GM18507 (cell line): ENCODE measurements at places on chromosomes 7 and 10.

GRCh38 chr10:75042292-75042974 lies 69.0 kb upstream of the SAMD8 start:
- DNase-seq, result no peak

- DNase-seq, result no peak
Observed at GRCh38 chr7:8363407-8364015, 69.9 kb upstream of the NXPH1 start.

DNA sequence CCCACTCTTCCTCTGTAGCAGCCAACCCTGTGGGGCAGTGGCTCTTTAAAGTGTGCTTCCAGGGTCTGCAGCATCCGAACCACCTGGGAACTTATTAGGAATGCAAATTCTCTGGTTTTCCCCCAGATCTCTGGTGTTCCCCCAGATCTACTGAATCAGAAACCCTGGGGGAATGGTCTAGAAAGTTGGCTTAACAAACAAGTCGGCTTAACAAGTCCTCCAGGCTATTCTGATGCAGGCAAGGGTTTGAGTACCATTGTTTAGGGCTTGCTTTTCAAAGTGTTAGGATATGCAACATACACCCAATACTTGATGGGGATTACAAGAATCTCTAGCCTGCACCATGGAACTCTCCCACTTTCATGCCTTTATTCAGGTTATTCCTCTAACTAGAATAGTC lies 126.3 kb downstream of the RALA start:
- no peak for DNase-seq

- no peak for DNase-seq
Observed at GRCh38 chr10:84416245-84416555, 87.8 kb downstream of the CCSER2 start.

GRCh38 chr10:92846854-92847201 lies 1.5 kb upstream of the EXOC6 start:
- no peak for DNase-seq

DNA sequence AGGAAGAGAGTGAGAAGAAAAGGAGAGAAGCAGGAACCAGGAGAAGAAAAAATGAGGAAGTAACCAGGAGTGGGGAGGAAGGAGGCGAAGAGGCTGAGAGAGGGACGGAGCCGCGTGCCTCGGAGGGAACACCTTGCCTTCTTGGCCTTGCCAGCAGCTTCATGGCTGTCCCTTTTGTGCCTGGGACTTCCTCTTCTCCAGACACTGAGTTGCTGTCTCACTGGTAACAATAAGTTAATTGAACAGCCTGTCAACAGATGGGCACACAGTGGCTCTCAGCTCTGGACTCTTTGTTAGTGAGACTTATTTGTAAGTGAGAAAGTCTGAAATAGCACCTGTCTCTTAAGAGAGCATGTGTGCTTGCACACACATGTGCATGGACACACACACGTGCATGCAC lies 83.2 kb downstream of the GATA3 start:
- no peak for DNase-seq

GRCh38 chr7:1925973-1926907 lies 256.2 kb downstream of the ELFN1 start:
- no peak for DNase-seq

GRCh38 chr10:30680908-30681307 lies 51.4 kb upstream of the LYZL2 start:
- no peak for DNase-seq

DNA sequence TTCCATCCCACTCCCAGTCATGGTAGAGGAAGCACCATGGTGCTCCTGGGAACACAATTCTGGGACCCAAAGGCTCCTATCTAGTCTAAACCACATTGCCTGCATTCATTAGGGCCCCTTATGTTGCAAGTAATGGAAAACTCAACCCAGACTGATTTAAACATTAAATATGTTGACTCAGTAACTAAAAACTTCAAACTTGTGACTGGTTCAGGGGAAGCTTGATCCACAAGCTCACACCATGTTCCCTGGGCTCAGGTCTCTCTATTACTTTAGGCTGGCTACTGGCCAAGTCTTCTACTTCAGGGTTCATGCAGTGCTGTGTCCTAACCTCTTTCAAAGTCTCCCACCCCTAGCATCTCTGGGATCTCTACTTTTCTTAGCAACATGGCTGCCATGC lies 13.1 kb downstream of the WNT16 start:
- no peak for DNase-seq

DNA sequence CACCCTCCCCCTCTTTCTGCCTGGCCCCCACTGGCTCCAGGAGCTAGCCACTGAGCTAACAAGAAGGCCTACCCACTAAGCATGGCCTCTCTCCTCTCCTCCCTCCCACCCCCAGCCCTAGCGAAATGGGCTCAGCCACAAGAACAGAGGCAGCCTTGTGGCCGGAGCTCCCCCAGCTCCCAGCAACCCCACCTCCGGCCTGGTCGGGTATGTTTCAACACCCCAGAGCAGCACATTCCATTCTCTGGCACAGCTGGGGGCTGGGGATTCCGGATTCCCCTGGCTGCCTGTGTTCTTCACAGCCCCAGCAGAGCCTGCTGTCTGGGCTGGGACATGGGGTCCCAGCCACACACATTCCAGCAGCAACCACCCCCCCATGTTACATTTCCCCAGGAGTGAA lies 9.0 kb downstream of the SFRP5 start:
- no peak for DNase-seq

GRCh38 chr7:24881623-24882022 lies 98.4 kb downstream of the OSBPL3 start:
- DNase-seq, result no peak

DNA sequence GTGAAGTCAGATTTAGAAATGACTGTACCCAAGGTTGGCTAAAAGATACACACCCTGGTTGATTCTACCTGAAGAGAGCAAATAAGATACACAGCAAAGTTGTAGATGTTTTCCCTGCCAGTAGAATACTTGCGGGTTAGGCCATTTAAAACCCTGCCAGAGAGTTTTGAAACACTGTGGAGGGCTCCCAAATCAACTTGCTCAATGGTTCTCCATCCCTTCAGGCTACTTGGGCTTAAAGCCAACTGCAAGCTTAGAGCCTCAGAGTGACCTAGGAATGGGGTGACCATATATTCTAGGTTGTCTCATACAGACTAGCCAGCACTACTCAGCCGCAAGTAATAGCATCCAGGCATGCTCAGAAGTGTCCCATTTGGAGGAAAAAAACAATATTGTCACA lies 10.0 kb downstream of the CAV1 start:
- no peak for DNase-seq

DNA sequence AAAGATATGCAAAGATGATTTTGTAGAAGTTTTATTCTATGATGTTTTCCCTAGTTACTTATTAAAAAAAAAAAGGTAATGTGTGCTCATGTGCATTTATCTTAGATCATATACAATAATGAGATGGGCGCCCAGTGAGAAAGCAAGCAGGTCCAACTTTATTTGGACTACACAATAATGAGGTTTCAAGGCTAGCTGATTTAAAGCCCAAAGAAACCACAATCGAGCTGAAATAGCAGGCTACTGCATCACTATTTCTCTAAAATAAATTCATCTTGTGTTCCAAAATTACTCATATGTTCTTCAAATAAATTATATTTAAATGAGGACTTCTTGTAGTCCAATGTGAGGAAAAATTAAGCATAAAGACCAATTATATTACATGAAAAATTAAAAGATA lies 110.1 kb downstream of the JMJD1C start:
- DNase-seq, result no peak

DNA sequence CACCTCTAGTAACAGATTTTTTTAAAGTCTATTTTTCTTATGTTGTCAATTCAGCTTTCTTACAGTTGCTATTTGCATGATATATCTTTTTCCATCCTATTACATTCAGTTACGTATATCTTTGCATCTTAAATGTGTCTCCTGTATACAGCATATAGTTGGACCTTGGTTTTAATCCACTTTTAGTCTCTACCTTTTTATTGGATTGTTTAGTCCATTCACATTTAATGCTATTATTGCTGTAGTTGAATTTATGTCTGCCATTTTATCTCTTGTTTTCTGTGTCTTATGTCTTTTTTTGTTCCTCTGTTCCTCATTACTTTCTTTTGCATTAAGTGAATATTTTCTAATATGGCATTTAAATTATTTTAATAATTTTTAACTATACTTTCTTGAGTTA lies 100.6 kb downstream of the EEPD1 start:
- DNase-seq, result no peak

GRCh38 chr10:20817646-20818045 lies 79.5 kb downstream of the NEBL start:
- no peak for DNase-seq

GRCh38 chr10:4546500-4546899 lies 279.5 kb upstream of the AKR1E2 start:
- no peak for DNase-seq

GRCh38 chr7:45972629-45973312 lies 51.7 kb upstream of the IGFBP3 start:
- DNase-seq, result no peak

- DNase-seq, result no peak
Observed at GRCh38 chr10:5488272-5489161, 10.9 kb downstream of the CALML5 start.

DNA sequence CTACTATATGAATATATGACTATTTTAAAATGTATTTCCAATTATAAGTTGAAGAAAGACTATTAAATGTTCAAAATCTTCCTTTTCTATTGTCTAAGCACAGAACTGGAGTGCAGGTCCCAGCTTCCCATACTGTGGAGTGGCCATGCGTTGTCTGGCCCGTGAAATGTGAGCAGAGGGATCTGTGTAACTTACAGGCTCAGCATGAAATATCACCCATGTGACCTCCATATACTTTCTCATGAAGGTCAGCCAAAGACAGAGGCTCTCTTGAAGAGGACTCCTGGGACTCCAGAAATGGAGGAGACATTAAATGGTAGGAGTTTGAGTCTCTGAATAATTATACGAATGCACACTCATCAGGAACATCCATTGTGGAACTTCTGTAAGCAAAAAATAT lies 92.4 kb upstream of the CAV2 start:
- no peak for DNase-seq

DNA sequence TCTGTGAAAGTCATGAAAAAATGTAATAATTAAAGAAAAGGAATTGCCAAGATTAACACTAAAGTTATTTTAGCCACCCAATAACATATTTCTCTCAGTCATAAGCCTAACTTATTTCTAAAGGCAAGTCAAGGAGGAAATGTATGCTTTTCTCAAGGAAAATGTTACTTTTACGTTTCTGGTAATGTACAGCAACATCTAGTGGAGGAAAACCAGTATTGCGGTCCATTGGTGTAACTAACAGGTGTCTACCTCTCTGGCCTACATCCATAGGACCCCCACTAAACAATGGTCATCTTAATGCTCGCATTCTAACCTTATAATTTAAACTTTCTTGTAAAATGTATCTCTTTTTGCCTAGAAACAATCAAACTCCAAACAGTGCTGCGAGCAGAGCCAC lies 437.5 kb downstream of the KIF20B start:
- DNase-seq, result no peak

DNA sequence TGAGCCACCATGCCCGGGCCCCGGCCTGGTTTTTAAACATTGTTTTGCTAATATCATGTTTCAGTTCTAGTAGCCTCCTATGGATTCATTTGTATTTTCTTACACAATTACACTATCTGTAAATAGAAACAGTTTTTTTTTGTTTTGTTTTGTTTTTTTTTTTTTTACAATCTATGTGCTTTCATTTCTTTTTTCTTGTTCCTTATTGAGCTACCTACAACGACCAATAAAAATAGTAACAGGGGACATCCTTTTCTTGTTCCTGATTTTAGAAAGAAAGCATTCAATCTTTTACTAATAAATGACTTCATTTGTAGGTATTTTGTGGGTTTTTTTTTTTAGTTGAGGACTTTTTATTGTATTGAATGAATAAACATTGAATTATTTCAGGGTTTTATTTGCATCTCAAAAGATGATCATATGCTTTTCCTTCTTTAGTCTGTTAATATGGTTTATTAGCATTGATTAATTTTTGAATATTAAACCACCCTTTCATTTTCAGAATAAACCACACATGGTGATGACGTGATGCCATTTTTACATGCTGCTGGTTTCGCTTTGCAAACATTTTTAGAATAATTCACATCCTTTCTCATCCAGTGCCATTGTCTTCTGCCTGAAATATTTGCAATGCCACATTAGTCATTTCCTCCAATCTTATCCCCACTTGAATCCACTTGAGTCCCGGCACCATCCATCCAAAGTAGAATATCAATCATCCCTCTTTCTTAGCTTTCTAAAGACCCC lies 18.1 kb upstream of the AKR1E2 start:
- no peak for DNase-seq

DNA sequence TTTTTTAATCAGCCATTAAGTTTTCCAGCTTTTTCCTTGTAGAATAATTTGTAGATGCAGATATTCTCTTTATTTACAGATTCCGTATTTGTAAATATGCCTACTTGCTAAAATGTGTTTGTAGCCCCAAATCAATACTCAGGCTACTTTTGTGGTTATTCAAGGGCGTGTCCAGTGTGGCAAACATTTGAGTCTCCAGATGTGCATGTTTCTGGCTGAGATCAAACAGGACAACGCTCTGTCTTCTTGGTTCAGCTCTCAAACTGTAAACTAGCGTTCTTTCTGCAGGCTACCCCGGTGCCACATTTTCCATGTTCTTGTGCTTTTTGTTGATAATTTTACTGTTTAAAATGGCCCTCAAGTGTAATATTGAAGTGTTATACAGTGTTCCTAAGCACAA lies 16.2 kb upstream of the OR2A5 start:
- DNase-seq, result no peak

GRCh38 chr10:69842882-69843281 lies 41.2 kb downstream of the COL13A1 start:
- no peak for DNase-seq

- DNase-seq, result no peak
Observed at GRCh38 chr7:125605241-125605640, 675.6 kb upstream of the POT1 start.

GRCh38 chr10:4353059-4353655 lies 472.9 kb upstream of the AKR1E2 start:
- DNase-seq, result no peak

- no peak for DNase-seq
Observed at GRCh38 chr10:88465765-88466164, 117.4 kb downstream of the RNLS start.

GRCh38 chr10:21919117-21919516 lies 84.4 kb downstream of the DNAJC1 start:
- DNase-seq, result no peak

GRCh38 chr7:151274396-151274795 lies 25.9 kb upstream of the SMARCD3 start:
- no peak for DNase-seq

DNA sequence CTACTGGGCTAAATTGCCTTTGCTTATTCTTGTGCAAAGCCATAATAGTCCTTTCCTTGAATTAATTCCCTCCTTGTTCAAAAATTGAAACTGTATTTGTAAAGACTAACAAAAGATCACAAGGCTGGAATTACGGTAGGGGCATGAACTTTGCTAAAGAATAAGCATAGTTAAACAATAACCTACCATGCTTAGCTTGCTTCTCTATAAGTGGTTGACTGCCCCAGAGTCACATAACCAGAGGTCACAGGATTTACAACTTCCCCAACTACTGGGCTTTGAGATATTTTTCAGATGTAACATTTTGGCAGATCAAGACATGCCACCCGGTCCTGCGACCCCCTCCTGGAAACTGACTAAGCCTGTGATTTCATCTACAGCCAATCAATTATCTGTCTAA lies 181.4 kb downstream of the GPAM start:
- DNase-seq, result no peak

GRCh38 chr7:155570171-155570958 lies 24.0 kb upstream of the CNPY1 start:
- DNase-seq, result no peak

GRCh38 chr7:141928146-141928844 lies 12.1 kb downstream of the OR9A4 start:
- no peak for DNase-seq
